Activated gamma-delta T cell treated with Interleukin-2 at 50 U/mL for 16 hours (primary cell): ENCODE measurements at places on chromosomes 7 and 10.

- DNase-seq = no peak
Observed at GRCh38 chr7:131581241-131582051, 25.0 kb upstream of the PODXL start.

- no peak for DNase-seq
Observed at GRCh38 chr10:21336476-21337170, 188.9 kb downstream of the SKIDA1 start.

GRCh38 chr7:81926-82756 lies 110.2 kb upstream of the FAM20C start:
- no peak for DNase-seq

DNA sequence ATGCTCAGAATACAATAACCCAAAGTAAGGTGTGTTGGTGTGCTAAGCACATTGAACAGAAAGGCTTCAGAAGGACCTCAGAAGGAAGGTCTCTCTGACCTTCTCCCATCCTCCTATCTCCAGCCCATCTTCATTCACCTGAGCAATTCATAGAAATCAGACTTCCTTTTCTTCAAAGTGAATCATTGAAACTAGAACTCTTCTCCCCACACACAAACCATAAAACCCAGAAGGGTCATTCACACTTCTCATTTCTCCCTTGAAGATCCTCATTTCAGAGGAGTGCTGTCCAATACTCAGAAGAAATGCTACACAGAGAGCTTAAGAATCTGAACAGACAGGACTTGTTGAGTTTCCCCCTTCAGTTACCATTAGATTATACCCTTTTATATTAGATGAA lies 89.5 kb downstream of the VWDE start:
- no peak for DNase-seq

- no peak for DNase-seq
Observed at GRCh38 chr7:136256491-136256890, 279.3 kb upstream of the MTPN start.

DNA sequence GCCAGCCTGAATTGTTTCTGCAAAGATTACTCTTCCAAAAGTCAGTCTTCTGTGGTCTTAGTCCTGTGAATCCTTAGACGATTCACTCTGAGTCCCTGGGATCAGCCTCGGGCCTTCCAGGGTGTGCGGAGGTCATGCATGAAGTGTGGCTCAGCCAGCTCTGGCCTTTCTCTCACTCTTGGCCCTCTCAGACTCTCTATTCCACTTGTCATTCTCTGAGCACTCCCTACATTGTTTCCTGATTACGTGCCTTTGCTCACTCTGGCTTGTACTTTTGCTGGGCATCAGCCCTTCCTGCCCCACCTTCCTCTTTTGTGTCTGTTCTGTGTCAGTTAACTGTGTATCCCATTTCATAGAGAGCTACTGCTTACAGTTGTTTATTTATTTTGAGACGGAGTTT lies 36.0 kb downstream of the CCNY start:
- no peak for DNase-seq

GRCh38 chr7:158976468-158976848 lies 120.1 kb downstream of the DYNC2I1 start:
- DNase-seq = no peak

- DNase-seq = no peak
Observed at GRCh38 chr10:76945166-76945565, 692.4 kb downstream of the KCNMA1 start.

DNA sequence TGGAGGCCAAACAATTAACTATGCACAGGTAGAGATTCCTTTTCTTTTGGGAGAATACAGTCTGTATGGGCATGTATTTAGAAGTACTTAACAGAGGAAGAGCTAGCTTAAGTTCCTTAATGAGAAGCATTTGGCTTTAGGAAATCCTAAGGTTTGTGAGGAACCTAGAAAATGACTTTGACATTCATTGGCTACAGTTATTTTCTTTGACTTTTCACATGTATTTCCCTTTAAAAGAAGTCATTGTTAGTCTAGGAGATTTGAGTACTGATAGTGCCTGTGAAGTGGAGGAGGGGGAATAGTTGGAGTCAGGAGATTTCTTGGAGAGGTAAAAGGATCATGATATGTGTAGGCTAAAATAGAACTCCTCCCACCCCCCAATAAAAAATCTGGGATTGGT lies 3.6 kb downstream of the HELLS start:
- no peak for DNase-seq
